ENCODE measurements at places on chromosomes 12 and 14. TPM values are rescaled to one million over a fixed set of nuclear protein-coding genes. Genes with fewer than 3 reads are reported as not detected.
A peak's percentile ranks its signal among the peaks of the same experiment; 100 is the strongest.

The LRRC23 gene
- total RNA-seq, result 7.1 TPM

The TCHP gene
- total RNA-seq, result 20.5 TPM

The PSMB5 gene
- total RNA-seq, result 102 TPM

The CPNE6 gene
- total RNA-seq, result not detected

The NGB gene
- total RNA-seq, result not detected

The MRPL52 gene
- 134 TPM for total RNA-seq

- H3K27me3 ChIP-seq, result no peaks in the 10 kb centered on the region
- peak overlapping the region; percentile 59 for H3K27ac ChIP-seq
- DNase-seq, result no peak
- H3K4me1 ChIP-seq, result peaks cover 16% of the 10 kb centered on the region
- H3K4me3 ChIP-seq, result peak overlapping the region; percentile 75
Measured at GRCh38 chr12:52032446-52032803, 18.8 kb upstream of the NR4A1 start.

DNA sequence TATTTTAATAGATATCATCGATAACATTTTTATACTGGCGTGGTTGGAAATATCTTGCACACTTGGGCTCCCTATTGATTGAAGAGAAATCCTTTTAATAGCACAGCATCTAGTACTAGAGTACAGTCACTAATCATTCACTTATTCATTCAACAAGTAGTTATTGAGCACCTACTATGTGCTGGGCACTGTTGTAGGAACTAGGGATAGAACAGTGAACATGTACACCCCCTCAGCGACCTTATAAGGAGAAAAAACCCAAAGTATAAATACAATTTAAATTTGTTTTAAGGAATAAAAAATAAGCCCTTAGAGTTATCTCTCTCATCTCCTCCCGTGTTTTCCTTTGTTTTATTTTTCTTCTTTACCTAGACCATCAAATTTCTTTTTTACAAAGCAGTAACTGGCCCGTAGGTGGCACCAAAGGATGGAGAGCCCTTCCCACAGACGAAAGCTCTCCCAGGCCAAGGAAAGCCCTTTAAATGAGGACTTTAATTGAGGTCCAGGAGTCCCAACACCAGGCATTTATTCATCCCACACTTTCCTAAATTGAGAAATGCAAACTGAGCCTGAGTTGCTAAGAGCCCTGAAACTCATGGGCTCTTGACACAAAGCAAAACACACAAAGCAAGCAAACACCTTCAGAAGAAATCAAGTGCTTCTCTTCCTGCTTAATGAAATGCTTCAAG is 29.0 kb downstream of the PEBP1 start:
- peaks cover 31% of the 10 kb centered on the region for H3K36me3 ChIP-seq
- no peak for DNase-seq
- H3K4me1 ChIP-seq, result peaks cover 10% of the 10 kb centered on the region
- H3K27me3 ChIP-seq, result no peaks in the 10 kb centered on the region

DNA sequence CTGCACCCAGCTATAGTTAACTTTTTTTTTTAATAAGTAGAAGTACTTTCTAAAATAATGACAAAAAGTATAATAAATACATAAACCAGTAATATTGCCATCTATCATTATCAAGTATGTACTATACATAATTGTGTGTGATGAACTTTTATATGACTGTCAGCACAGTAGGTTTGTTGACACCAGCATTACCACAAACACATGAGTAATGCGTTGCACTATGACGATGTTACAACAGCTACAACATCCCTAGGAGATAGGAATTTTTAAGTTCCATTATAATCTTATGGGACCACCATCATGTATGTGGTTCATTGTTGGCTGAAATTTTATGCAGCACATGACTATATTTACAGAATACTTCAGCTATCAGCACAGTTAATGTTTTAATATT is 62.9 kb upstream of the VSX2 start:
- no peaks in the 10 kb centered on the region for H3K27me3 ChIP-seq
- no peaks in the 10 kb centered on the region for H3K36me3 ChIP-seq

DNA sequence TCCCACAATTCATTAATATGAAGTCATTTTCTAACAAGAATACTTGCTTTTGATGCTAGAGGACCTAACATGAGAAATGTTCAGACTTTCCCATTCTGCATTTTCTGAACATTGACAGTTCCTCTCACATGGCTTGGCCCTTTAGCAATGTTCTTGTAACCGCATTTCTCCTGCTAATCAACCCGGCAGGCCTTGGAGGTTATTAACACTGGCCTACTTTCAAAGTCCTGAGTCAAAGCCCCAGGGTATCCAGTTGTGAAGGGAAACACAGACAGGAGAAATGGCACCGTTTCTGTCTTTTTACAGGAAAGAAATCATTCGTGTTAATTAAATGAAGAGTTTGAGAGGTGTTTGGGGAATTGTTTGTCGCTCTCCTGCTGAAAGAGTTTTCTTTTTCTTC is 446.5 kb upstream of the MIS18BP1 start:
- H3K36me3 ChIP-seq, result peaks cover 5% of the 10 kb centered on the region
- DNase-seq, result no peak
- H3K4me3 ChIP-seq, result no peak overlapping the region
- H3K27me3 ChIP-seq, result no peaks in the 10 kb centered on the region
- H3K4me1 ChIP-seq, result no peaks in the 10 kb centered on the region

DNA sequence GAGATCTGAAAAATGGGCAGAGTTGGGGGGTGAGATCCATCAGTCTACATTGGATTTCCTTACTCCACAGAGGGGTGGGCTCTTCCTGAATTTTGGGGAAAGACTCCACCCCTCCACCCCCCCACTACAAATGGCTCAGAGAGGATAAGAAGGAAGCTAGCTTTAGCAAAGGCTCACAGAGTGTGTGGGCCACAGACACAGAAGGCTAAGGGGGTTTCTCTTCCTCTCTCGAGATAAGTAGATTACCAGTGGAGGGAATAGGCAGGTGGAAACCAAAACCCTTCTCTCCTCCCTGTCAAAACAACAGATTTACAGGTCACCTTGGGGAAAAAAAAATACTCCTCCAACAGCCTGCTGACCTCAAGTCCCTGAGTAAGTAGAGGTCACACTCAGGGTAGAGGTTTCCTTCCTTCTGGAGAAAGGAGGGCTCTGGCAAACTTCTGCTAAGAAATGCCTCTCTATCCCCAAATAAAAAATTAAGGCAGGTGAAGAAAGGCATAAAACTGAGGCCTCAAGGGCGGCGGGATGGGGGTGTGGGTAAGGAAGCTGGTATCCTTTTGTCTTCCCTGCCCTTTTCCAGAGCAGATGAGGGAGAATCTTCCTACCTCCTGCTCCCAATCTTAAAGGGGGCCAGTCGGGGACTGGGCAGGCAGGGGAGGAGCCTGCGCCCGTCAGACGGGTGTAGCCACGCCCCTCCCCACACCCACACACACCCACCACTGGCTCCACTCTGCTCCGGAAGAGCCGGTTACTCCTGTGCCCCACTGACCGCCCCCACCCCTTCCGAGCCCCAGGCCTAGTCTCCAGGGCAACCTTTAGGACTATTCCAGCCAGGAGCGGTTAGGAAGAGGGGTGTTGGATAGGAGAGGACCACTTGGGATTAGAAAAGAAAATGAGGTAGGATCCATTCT is 1.9 kb upstream of the BAZ2A start:
- H3K36me3 ChIP-seq, result peaks cover 6% of the 10 kb centered on the region
- H3K4me3 ChIP-seq, result peak overlapping the region; percentile 99
- DNase-seq, result peak; percentile 85
- H3K4me1 ChIP-seq, result peaks cover 70% of the 10 kb centered on the region

- no peaks in the 10 kb centered on the region for H3K36me3 ChIP-seq
- H3K4me3 ChIP-seq, result peak within 1 kb of the TSS; percentile 94
- peak; percentile 65 for DNase-seq
- peaks cover 19% of the 10 kb centered on the region for H3K4me1 ChIP-seq
- H3K27me3 ChIP-seq, result peaks cover 4% of the 10 kb centered on the region
- H3K27ac ChIP-seq, result peak within 1 kb of the TSS; percentile 7
Measured at GRCh38 chr14:70416725-70417349, at the start of gene SYNJ2BP. TSS of gene SYNJ2BP (minus strand) at chr14:70417090. CDS start at chr14:70416963, 127 bp downstream.

DNA sequence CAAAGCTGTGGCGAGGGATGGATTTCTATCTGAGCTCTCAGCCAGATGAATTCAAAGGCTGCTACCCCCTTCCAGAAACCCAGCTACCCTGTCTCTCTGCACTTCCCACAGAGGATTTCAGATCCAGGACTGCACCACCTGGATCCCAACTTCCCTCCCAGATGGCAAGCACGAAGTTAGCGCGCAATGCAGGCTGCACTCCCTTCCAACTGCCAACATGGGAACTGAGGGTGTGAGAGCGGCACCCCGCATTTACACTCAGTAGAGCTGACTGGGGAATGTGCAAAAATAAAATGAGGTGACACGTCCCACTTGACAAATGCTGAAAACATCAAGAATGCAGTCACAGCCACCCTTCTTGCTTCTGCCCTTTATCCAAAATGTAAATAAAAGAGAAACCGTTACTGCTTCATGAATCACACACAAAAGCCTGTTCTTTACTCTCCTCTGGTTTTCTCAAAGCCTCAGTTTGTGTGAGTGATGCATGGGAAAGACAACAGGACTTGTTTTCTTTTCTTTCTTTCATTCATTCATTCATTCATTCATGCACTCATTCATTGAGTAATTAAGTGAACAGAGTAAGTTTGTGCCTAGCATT is 85.7 kb downstream of the ITPK1 start:
- no peak for DNase-seq
- no peak overlapping the region for H3K27ac ChIP-seq
- H3K27me3 ChIP-seq, result no peaks in the 10 kb centered on the region
- no peak overlapping the region for H3K4me3 ChIP-seq
- H3K36me3 ChIP-seq, result no peaks in the 10 kb centered on the region

DNA sequence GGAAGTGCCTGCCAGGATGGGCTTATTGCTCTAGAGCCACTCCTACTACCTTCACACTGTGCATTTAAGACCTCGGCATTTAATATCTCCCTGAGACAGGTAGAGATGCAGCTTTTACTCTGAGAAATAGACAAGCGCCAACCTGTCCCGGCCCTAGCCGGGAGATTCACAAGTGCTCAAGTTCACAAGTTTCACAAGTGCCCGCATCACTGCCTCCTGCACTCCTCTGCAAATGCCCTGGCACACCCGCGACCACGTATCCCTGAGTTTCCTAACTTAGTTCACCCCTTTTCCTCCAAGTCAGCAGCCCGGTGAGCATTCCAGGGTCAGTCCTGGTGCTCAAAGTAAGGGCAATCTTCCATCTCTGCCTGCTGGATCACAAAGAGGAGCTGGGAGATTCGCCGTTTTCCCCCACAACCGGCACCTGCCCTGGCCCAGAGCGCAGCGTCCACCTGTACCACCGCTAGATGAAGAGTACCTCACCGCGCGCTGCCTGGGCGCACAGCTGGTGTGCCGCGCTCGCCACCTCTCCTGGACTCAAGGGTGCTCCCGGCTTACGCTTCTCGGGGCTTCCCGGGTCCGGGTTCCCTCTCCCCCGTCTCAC is 5.0 kb upstream of the SLC38A4 start:
- peak overlapping the region; percentile 43 for H3K4me3 ChIP-seq
- peaks cover 6% of the 10 kb centered on the region for H3K4me1 ChIP-seq
- H3K27me3 ChIP-seq, result peaks cover 59% of the 10 kb centered on the region
- no peaks in the 10 kb centered on the region for H3K36me3 ChIP-seq

- H3K4me1 ChIP-seq, result peaks cover under 1% of the 10 kb centered on the region
- H3K36me3 ChIP-seq, result no peaks in the 10 kb centered on the region
- no peak overlapping the region for H3K4me3 ChIP-seq
- no peak for DNase-seq
- H3K27me3 ChIP-seq, result peaks cover 39% of the 10 kb centered on the region
Measured at GRCh38 chr14:61184112-61184511, 97.0 kb downstream of the TMEM30B start.

- H3K4me3 ChIP-seq, result no peak overlapping the region
- no peaks in the 10 kb centered on the region for H3K4me1 ChIP-seq
- no peak overlapping the region for H3K27ac ChIP-seq
- DNase-seq, result no peak
- no peaks in the 10 kb centered on the region for H3K36me3 ChIP-seq
- peaks cover 47% of the 10 kb centered on the region for H3K27me3 ChIP-seq
Measured at GRCh38 chr14:88245321-88245720, 77.7 kb downstream of the KCNK10 start.

GRCh38 chr12:93852173-93852591 is 175.0 kb downstream of the CRADD start:
- H3K4me3 ChIP-seq, result peak overlapping the region; percentile 29
- no peaks in the 10 kb centered on the region for H3K27me3 ChIP-seq
- DNase-seq, result no peak
- peak overlapping the region; percentile 73 for H3K27ac ChIP-seq

DNA sequence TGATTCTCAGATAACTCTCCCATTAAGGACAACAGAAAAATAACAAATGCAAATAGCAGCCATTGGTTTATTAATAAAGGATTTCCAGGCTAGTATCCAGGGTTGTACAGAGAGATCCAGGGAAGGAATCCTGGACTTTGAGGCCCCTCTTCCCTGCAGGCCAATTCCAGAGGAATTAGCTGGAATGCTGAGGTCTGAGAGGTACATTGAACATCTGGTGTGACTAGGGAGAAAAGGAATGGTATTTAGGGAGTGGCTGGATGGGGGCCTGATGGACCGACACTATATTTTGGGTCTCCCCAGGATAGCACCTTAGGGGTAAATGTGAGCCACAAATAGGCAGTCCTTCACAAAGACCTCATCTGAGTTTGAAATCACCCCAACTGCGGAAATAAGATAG is 924.5 kb downstream of the AACS start:
- DNase-seq, result no peak
- no peak overlapping the region for H3K27ac ChIP-seq
- H3K4me1 ChIP-seq, result no peaks in the 10 kb centered on the region
- H3K36me3 ChIP-seq, result no peaks in the 10 kb centered on the region

- H3K27me3 ChIP-seq, result peaks cover 2% of the 10 kb centered on the region
- H3K4me3 ChIP-seq, result no peak overlapping the region
- H3K27ac ChIP-seq, result no peak overlapping the region
- peaks cover 19% of the 10 kb centered on the region for H3K4me1 ChIP-seq
Measured at GRCh38 chr14:89921346-89921745, 33.2 kb downstream of the EFCAB11 start.

GRCh38 chr12:40953076-40953475 is 235.0 kb upstream of the PDZRN4 start:
- no peak overlapping the region for H3K27ac ChIP-seq
- no peaks in the 10 kb centered on the region for H3K27me3 ChIP-seq
- DNase-seq, result no peak

- no peak overlapping the region for H3K4me3 ChIP-seq
- no peaks in the 10 kb centered on the region for H3K36me3 ChIP-seq
- H3K27me3 ChIP-seq, result no peaks in the 10 kb centered on the region
- H3K4me1 ChIP-seq, result no peaks in the 10 kb centered on the region
- no peak overlapping the region for H3K27ac ChIP-seq
- no peak for DNase-seq
Measured at GRCh38 chr12:21912318-21912717, 28.9 kb downstream of the ABCC9 start.

DNA sequence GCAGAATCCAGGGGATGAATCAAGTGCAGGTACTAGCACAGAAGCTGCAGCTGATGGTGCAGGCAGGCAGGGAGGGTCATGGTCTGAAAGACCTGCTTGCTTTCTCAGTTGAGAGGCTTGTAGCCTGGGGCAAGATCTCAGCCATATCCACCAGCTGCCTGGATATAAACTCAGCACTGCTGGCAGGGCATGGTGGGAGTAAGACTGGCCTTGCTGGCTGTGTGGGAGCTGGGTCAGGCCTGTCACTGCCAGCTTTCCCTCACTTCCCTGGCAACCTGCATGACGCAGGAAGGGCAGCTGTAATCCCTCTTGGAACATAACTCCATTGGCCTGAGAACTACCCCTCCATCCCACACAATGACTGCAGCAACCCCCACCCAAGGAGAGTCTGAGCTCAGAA is 230.1 kb downstream of the ANO6 start:
- no peak overlapping the region for H3K27ac ChIP-seq
- peaks cover 37% of the 10 kb centered on the region for H3K36me3 ChIP-seq
- DNase-seq, result no peak
- no peaks in the 10 kb centered on the region for H3K27me3 ChIP-seq
- no peak overlapping the region for H3K4me3 ChIP-seq
- peaks cover 6% of the 10 kb centered on the region for H3K4me1 ChIP-seq

- DNase-seq, result no peak
- no peak overlapping the region for H3K4me3 ChIP-seq
- H3K4me1 ChIP-seq, result no peaks in the 10 kb centered on the region
- peaks cover 9% of the 10 kb centered on the region for H3K27me3 ChIP-seq
Measured at GRCh38 chr12:68868043-68868790, 60.2 kb downstream of the MDM2 start.
